ENCODE measurements at places on chromosomes 2 and 18.

DNA sequence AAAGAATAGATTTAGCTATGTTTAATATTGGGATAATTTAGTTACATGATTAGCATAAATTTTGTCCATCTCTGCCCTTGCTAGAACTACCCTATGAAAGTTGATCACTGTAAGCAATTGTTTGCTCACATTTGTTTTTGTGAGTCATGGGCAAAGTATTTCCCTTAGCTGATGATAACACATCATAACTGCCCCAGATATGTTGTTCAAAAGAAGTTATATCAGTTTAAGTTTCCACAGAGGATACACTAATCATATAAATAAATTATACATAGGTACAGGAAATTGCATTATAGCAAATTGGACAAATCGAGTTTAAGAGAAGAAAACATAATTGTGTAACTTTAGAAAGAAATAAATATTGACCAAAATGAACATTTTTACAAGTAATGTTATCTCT, 223.2 kb upstream of the PIK3C3 start:
- DNase-seq, result no peak

GRCh38 chr18:11533942-11534496, 75.4 kb upstream of the SLC35G4 start:
- no peak for DNase-seq

GRCh38 chr2:224009605-224010315, 29.3 kb downstream of the SERPINE2 start:
- DNase-seq, result no peak

- DNase-seq, result no peak
These were observed 97.9 kb downstream of the MREG start for GRCh38 chr2:215915441-215915840.

DNA sequence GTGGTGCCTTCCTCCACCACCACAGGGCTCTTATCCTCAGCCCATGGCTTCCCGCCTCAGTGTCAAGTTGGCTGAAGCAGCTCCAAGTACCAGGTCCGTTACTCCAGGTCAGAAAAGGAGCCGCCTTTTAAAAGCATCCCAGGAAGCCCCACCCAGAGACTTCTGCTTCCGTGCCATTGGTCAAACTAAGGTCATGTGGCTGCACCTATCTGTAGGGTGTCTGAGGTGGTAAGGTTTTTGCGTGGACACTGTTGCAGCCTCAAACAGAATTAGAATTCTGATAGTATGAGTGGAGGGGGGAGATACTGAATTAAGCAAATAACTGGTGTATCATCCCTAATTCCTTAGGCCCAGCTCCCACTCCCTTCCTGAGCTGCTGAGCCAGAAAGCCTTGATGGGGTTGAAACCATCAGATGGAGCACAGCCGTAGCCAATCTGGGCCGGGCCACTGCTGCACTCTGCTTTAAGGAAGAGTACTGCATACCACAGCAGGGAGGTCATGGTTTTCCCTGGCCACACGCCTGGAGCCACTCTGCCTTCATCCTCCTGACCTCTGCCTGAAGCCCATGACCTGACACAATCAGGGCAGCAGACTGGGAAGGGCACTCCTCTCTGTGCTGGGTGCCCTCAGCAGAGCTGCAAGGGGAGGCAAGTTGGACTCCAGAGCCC, 8.4 kb downstream of the TMEM247 start:
- no peak for DNase-seq

GRCh38 chr18:55485666-55486065, 102.3 kb downstream of the TCF4 start:
- no peak for DNase-seq

DNA sequence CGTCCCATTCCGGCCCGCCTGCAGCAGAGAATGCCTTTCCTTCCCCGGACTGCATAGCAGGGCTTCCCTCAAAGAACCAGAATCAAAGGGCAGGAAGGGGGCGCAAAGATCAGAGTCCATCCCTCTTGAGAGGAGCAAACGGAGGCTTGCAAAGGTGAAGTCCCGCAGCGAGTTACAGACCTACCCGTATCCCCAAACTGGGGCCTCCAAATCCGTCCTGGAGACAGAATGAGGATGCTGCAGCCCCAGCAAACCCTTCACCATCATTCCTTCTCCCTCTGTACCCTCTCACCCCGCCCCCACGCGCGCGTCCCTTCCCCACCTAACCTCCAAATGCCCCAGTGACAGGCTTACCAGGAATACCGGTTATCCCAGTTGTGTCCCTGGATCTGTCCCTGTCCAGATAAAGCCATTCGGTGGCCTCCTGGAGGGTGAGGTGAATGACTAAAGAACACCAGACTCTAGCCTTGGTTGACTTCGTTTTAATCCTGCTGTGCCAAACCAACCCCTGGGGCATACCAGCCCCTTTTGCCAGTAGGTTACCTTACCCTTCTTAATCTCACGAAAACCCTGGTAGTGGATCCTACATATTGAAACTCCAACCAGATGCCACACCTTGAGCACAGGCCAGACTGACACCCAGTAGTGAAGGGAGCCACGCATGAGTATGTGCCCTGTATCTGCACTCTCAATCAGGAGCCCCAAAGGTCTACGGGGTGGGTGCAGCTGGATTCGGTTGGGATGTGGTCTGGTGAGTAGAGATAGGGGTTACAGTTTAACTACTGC, 961 bp upstream of the SLC40A1 start:
- DNase-seq, result no peak

DNA sequence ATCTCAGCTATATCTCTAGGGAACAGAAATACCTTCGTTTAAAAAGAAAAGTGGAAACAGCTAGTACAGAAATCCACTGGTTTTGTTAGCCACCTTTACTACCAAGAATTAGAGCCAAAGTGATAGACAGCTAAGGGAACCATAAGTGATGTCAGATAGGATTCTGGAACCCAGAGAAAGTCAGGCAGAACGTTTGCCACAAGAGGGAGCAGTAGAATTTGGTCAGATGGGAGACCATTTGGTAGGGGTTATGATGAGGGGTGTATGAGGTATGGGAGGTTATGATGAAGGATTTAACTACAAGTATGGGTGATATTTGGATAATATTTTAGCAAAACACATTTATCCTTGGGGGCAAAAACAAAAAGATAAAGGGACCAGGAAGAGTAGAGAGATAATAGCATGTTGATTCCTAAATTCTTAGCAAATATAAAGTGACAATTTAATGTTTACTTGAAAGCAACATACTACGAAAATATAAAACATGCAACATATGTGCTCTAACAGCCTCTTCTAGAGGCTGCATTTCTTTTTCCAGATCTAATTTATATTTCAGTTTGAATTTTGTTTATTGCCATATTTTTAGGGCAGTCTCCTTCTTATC, 3.3 kb downstream of the SLC8A1 start:
- DNase-seq, result peak; percentile 72

GRCh38 chr18:7476386-7476785, 90.7 kb upstream of the PTPRM start:
- no peak for DNase-seq

GRCh38 chr2:145599756-145600155, 1079.8 kb upstream of the ZEB2 start:
- DNase-seq, result no peak

DNA sequence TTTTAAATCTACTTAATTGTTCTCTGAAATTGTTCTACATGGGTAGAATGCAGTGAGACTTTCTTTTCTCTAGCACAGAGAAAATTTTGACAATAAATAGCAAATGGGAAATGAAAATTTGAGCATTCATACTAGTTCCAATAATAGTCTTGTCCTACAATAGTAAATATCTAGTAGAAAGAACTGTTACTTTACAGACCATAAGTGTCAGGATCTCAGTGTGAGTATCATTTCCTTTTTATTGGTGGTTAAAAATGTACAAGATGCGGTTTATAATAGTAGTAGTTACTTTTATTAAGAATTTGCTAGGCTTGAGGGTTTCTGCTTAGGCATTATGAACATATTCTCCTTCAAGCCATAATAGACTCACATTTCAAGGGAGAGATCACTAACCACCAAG, 43.2 kb downstream of the KCNE4 start:
- no peak for DNase-seq

GRCh38 chr18:62347089-62347506, 22.0 kb downstream of the TNFRSF11A start:
- DNase-seq, result no peak

DNA sequence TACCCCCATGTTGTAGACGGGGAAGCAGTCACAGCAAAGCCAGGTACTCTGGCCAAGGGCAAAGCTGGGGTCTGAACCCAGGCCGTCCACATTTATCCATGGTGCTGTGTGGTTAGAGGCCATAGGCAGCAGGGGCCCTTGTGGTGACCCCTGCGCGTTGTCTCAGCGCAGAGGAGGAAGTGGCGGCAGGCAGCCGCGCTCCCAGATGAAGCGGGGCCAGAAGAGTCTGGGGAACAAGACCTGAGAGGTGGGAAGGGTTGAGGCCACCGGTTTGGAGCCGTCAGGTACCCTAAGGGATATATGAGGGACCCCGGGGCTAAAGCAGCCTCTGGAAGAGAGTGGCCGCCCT, 770 bp downstream of the ZNF396 start:
- peak; percentile 22 for DNase-seq

DNA sequence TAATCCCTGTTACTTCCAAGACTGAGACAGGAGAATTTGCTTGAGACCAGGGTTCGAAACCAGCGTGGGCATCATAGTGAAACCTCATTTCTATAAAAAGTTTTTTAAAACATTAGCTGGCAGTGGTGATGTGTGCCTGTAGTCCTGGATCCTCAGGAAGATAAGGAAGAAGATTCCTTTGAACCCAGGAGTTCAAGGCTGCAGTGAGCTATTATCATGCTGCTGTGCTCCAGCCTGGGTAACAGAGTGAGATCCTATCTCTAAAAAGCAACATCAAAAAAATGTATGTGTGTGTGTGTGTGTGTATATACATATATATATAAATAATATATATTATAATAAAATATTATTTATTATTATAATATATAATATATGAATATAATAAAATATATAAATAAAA, 1417.6 kb upstream of the CDH2 start:
- no peak for DNase-seq

GRCh38 chr18:8711736-8712135, 6.4 kb downstream of the MTCL1 start:
- DNase-seq, result no peak

- no peak for DNase-seq
These were observed 56.6 kb downstream of the SOWAHC start for GRCh38 chr2:109670556-109671411.

DNA sequence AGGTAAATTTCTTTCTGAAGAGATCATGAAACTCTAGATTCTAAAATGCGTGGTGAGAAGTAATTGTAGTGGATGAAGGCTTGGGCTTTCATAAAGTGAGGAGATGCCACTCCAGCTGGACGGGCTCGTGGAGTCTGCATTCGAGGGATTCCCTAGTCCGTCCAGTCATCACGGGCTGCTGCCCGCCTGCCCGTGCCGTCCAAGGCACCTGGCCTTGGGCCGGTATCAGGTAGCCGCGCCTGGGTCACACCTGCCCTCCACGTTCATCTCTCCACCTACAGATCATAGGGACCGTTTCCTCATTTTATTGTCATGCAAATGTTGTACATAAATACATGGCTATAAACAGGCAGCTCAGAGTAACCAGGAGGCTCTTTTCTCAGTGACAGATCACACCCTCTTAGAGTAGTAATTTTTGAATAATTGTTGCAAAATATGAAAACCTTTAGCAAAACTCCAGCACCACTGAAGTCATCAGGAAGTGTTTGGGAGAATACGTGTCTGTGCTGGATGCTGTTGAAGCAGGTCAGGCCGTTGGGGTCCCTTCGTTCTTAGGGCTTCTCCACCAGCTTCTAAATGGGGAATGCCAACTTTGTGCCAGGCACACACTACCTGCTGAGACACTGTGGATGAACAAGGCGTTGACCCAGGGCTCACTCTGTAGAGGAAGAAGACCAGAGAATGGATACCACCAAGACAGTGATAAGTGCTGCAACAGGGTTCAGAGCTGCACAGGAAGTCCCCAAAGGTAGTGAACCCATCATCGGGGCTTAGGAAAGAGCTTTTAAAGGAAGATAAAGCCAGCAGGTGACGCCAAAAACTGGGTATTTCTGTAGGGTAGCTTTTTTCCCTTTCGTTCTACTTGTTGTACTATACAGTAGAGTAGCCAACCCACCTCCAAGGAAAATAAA, 112.5 kb downstream of the FAM210A start:
- no peak for DNase-seq

DNA sequence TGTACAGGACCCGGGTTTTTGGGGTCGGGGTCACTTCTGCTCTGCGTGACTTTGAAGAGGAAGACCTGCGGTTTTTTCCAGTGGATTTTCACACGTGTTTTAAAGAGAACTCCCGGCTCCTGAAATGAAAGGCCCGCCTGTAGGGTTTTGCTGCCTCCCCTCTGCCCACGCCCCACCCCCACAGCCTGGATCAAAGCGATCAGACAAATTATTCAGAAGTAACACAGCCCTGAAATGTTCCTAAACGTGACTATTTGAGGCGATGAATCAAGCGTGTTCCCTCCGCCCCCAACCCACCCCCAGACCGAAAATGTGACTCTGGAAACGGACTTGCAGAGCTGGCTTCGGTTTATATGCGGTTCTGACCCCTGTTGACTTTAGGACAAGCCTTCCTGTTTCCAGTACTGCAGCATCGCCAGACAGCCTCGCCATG, 28.7 kb upstream of the SMIM21 start:
- DNase-seq, result no peak

- no peak for DNase-seq
These were observed 18.7 kb upstream of the SLC1A4 start for GRCh38 chr2:64970495-64970894.

- DNase-seq, result peak; percentile 40
These were observed 41.2 kb upstream of the DAPL1 start for GRCh38 chr2:158753641-158754611.

All from NCI-H748 treated with DMSO at 0.1 percent for 48 hours (cell line).